ENCODE measurements at places on chromosomes 2 and 18.

DNA sequence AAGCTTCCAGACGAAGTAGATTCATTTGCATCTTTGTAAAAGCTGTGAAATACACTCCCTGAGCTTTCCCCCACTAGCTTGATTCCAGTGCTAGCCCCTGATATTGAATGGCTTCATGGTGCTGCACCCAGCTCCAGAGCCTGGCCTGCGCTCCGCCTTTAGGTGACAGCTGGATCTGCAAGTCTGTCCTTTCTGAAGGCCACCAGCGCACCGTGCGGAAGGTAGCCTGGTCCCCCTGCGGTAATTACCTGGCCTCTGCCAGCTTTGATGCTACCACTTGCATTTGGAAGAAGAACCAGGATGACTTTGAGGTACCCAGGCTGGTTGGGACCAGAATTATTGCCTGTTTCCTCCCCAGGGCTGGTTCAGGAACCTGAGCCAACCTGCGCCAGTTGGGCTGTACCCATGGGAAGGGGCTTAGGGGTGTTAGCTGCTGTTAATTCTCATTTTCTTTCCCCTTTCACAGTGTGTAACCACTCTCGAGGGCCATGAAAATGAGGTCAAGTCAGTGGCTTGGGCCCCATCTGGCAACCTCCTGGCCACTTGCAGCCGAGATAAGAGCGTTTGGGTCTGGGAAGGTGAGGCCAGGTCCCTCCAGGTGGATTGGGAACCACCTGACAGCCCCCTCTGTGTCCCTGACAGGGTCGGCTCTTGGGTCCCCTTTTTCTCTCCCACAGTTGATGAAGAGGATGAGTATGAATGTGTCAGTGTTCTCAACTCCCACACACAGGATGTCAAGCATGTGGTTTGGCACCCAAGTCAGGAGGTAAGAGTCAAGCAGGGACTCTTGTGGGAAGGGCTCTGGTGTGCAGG, 1.3 kb downstream of the CIAO1 start:
- DNase-seq: no peak

DNA sequence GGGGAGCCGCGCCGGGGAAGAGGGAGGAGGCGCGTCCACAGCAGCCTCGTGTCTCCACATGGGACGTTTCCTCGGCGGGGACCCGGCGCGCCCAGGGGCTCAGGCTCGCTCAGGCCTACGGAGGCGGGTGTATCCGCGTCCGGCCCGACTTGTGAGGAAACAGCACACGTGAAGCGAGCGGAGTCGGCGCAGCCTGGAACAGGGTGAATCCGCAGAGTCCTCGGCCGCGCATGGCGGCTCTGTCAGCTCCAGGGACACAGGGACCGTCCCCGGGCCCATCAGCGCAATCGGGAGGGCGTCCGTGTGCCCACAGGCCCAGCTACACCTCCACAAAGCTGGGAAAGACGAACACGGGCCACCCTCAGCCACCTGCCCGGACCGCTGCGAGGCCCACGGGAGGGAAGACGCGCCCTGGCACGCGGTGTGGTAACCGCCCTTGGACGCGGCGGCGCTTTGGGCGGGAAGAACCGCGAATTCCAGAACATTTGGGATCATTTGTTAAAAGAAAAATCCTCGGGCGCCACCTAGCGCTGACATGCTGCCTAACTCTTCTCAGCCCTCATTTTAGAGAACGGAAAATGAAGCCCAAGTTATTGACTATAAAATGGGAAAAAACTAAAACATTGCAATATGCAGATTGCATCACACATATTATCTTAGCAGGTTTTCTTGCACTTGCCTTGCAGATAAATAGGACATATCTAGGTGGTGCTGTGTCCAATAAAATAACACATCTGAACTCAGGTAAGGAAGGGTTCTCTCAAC, 40.4 kb downstream of the TMEM18 start:
- DNase-seq: peak; percentile 14

DNA sequence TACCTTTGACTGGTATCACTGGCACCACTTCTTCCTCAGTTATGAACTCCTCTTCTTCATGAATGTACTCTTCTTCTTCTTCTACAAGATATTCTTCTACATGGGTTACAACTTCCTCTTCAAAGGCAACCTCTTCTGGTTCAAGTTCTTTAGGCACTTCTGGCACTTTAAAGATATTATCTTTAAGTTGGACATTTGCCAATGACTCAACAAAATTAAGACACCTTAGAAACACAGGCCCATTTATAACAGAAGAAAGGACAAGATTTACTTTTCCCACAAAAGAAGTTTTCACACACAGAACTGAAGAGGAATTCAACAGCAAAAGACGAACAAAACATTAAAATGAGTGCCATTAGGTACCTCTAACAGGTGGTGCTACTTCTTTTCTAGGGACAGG, 127.3 kb downstream of the TTN start:
- no peak for DNase-seq

- no peak for DNase-seq
Measured at GRCh38 chr18:50114448-50114847, 80.5 kb downstream of the MYO5B start.

GRCh38 chr2:239138610-239139009, 262.2 kb downstream of the HDAC4 start:
- DNase-seq: no peak

DNA sequence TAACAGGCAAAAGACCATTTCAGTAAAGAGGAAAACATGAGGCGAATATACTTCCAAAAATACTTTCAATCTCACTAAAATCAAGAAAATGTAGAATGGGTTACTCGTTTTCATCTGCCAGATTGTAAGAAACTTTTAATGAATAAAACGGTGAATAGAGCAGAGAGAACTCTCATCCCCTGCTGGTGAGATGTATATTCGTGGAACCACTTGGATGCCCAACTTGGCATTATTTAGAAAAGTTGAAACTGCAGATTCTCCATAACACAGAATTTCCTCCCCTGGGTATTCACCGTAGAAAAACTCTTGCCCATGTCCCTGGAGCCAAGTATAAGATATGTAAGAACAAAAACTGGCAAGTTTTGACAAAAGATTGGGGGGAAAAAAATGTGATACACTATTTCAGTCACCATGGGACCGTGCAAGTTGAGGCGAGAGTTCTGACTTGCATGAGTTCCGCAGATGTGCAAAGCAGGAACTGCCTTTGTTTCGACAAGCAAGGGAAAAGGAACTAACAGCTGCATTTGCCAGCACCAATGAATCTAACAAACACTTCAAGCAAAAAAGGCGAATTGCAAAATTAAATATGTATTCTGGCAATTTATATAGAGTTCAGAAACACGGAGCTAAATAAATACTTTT, 14.8 kb downstream of the TIMM21 start:
- DNase-seq: no peak

DNA sequence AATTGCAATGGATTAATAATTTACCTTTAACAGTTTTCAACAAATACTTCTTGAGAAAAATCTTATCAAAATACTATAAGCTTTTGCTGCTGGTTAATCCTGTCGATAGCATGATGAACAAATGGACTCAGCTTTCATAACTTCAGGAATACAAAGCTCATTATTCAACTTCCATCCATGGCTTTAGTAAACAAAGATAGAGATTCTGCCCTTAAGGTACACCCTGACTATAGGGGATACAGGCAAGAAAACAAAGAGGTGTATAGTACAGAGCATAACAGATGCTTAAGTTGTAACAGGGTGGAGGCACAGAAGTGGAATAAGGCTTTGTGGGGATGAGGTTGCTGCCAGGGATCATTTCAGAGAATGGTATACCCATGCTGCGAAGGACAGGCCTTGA, 272.5 kb upstream of the STON1 start:
- DNase-seq: no peak

DNA sequence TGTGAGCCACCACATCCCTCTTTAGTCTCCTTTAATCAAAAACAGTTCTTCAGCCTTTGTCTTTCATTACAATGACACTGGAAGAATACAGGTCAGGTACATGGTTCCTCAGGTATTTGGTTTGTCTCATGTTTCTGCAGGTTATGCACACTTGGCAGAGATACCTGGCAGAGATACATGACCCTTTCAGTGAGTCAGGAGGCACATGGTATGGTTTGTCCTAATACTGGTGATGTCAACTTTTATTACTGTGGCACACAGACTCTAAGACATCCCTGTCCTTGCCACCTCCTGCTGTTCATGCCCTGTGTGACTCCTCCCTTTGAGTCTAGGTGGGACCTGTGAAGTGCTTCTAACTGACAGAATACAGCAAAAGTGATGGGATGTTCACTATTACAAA, 58.4 kb downstream of the SPIRE1 start:
- DNase-seq: no peak

DNA sequence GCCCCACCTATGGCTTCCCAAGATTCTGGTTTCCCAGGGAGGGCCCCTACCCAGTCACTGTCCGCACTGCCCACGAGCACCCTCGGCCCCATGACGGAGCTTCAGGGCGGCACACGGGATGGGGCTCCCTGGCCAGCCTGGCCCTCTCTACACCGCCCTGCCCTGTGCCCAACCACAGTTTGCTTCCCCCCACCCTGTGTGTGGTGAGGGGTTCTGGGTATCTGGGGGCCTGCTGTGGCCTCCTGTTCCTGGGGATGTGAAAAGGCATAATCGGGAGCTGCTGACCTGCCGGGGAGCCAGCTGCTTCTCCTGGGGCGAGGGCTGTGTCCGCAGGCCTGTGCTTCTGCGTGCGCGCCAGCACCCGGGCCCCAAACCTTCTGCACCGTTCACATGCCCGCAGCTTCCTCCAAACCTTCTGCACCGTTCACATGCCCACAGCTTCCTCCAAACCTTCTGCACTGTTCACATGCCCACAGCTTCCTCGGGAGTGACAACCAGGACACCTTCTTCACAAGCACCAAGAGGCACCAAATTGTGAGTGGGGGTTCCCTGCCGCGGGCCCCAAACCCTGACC, 12.4 kb downstream of the ANO7 start:
- no peak for DNase-seq

GRCh38 chr2:151936626-151937025, 108.4 kb upstream of the ARL5A start:
- DNase-seq: no peak

- DNase-seq: no peak
Measured at GRCh38 chr2:30756051-30756719, 51.1 kb downstream of the CAPN13 start.

GRCh38 chr18:22194151-22194598, 24.8 kb downstream of the GATA6 start:
- DNase-seq: no peak

DNA sequence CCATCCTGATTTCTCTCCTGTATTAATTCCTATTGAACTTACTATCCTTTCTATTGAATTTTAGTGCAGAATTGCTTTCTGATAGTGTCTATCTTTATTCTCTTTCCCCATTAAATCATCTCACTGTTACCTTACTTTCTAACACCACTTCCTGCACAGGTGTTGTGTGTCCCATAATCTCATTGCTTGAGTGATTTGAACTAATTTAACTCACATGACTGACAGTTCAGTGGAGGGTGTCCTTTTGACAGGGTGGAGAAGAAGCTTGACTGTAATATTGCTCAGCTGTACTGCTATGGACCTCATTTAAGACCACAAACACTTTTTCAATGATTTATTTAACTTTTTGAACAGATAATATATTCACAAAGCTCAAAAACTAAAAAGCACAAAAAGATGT, 211.8 kb downstream of the NRXN1 start:
- no peak for DNase-seq

DNA sequence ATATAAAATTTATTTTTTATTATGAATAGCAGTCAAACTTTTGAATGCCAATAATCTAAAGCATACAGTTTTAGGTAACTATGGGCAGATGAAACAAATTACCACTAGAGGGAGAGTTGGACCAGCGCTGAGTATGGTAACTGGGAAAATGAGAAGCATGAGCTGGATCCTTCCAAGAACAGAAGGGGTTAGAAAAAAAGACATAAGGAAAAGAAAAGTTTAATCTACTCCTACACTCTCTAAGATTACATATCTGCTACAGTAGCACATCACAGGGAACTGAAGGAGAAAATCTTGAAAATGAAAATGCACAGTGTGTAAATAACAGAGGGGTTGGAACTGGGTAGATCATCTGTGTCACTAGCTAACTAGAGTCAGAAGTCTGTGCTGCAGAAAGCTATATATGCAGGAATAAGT, 15.5 kb downstream of the REG3G start:
- no peak for DNase-seq

DNA sequence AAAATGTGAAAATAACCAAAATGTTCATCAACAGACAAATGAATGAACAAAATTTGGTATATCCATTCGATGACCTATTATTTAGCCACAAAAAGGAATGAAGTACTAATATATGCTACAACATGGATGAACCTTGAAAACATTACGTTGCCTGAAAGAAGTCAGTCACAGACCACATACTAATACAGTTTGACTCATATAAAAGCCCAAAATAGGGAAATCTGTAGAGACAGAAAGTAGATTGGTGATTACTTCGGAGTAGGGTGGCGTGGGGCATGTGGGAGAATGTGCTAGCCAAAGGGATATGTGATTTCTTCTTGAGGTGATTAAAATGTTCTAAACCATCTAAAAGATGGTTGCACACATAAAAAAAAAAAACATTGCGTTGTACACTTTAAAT, 44.2 kb upstream of the PPM1B start:
- no peak for DNase-seq

GRCh38 chr2:172861656-172862476, 126.2 kb downstream of the RAPGEF4 start:
- DNase-seq: no peak

All from stimulated activated CD8-positive, alpha-beta memory T cell treated with anti-CD3 and anti-CD28 coated beads, Interleukin-4, amount 100 ng/mL, for 1 hour (primary cell).